ENCODE measurements at places on chromosomes 1 and 21.

GRCh38 chr1:34863501-34863900, 4.0 kb upstream of the SMIM12 start:
- DNase-seq = no peak

DNA sequence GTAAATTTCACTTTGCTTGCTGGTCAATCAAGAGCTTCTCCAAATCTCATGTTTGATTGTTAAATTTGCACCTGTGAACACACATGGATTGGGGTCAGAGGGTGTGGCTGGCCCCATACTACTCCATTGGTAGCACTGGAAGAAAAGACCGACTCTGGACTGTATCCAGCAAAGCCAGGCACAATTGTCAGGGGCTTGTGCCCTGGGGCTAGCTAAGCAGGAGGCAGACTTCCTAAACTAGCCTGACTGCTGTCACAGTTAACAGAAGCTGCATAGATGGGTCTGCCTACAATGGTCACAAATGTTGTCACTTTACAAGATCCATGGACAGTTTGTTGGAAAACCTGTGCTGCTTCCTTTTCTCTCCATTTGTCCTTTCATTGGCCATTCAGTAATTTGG, 421.0 kb downstream of the DSCAM start:
- no peak for DNase-seq

GRCh38 chr1:199157494-199157893, 518.7 kb downstream of the PTPRC start:
- no peak for DNase-seq

DNA sequence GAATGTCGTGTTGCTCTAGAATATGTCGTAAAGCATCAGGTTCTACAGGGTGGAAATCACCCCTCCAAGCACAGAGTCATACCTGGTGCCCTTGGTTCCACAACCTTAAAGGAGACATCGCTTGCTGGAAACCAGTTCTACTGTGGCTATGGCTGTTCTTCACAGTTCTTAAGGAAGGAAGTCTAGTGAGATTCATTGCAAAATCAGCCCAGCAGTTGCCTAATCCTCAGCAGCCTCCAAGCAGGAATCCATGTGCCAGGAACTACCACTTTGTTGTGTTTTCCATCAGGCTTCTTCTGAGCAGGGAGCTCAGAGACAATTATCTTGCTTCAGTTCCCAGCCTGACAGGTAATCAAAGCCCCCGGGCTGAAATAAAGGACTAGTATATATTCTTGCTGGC, 45.0 kb upstream of the SLC35F3 start:
- DNase-seq = no peak

- DNase-seq = no peak
Measured at GRCh38 chr1:201807958-201808632, 20.9 kb upstream of the IPO9 start.

- DNase-seq = no peak
Measured at GRCh38 chr1:54710841-54711240, 4.8 kb upstream of the TTC4 start.

Measured in GM12891 (cell line).